ENCODE measurements at places on chromosomes 4 and X.

GRCh38 chr4:106032851-106033286, 137.6 kb downstream of the NPNT start:
- DNase-seq, result no peak

DNA sequence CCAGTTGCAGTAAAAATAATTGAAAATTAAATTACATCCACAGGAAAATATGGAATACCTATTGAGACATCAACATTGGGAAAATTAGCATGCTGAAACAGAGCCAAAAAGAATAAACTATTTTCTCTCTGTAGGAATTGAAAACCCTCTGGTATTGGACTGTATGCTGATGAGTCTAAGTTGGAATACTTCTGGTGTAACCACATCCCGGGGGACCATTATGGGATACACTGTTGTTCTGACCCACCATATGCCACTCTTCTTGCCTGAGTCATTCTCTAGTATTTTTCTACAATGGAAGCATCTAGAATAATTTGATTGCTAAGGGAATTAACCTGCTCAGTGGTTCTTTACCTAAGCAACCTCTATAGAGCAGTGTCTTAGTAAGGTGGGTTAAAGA, 640.7 kb upstream of the AGA start:
- no peak for DNase-seq

- DNase-seq, result no peak
Measured at GRCh38 chr4:40747207-40747835, 2.4 kb upstream of the NSUN7 start.

DNA sequence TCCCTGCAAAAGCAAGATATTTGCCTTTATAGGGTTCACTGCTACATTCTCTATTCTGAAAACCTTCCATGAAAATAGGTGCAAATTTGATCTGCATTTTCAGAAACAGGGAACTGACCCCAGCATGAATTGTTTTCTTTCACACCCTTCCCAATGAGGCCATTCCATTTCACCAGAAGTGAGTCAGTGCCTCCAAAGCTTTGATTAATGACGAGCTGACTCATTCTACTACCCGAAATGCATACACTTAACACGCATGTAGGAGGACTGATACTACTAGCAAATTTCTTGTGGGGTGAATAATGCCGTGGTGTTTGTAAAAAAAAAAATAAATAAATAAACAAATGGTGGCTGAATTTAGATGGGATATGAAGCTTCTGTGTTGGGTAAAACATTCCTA, 146.9 kb upstream of the FGF13 start:
- DNase-seq, result no peak

GRCh38 chr4:4302416-4302815, 12.4 kb downstream of the ZBTB49 start:
- no peak for DNase-seq

GRCh38 chr4:168537571-168537970, 40.7 kb downstream of the PALLD start:
- no peak for DNase-seq

GRCh38 chr4:14254252-14254651, 626.7 kb upstream of the BOD1L1 start:
- DNase-seq, result no peak

- no peak for DNase-seq
Measured at GRCh38 chrX:140091125-140091886, 126.0 kb upstream of the CXorf66 start.

- DNase-seq, result no peak
Measured at GRCh38 chr4:101020956-101021355, 326.4 kb downstream of the PPP3CA start.

GRCh38 chrX:131764216-131764615, 220.3 kb downstream of the OR13H1 start:
- no peak for DNase-seq

- no peak for DNase-seq
Measured at GRCh38 chr4:1674682-1675081, 9.4 kb downstream of the FAM53A start.

DNA sequence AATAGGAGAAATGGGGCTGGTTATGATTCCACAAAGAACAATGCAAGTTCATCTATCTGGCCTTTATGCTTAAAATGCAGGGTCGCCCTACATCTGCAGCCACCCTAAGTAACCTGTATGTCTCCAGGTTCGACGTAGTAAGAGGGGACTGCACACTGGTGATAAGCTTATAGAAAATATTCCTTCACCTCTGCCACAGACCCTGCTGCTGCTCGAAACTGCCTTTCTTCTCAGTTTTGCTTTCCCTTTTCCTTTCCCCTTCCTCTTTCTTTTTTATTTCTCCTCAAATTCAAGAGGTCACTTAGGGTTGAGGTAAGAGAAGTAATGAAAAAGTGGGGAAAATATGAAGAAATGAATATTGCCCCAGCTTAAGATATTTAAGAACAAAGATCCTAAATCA, 123.5 kb downstream of the DCHS2 start:
- no peak for DNase-seq

- no peak for DNase-seq
Measured at GRCh38 chr4:99947608-99948007, 1.2 kb upstream of the DNAJB14 start.

- no peak for DNase-seq
Measured at GRCh38 chr4:147076179-147076578, 130.5 kb upstream of the TTC29 start.

GRCh38 chr4:124727331-124727890, 14.9 kb upstream of the ANKRD50 start:
- DNase-seq, result no peak

- DNase-seq, result no peak
Measured at GRCh38 chrX:78522601-78523000, 136.5 kb downstream of the RTL3 start.

GRCh38 chr4:38687571-38688011, 23.6 kb downstream of the KLF3 start:
- DNase-seq, result no peak

DNA sequence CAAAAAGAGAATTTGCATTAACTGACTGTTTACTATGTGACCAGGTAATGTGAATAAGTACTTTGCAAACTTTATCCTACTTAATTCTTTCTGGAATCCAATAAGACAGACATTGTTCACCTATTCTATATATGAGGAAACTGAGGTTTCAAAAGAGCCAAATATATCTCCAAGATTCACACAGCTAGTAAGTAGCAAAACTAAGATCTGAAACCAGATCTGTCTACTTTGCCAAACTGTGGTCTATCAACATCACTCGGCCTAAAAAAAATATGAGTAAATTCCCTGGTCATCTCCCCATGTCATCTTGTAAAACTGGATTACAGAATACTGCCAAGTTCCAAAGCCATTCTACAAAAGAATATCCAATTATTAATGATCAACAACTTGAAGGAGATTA, 52.8 kb downstream of the ANAPC10 start:
- DNase-seq, result no peak

DNA sequence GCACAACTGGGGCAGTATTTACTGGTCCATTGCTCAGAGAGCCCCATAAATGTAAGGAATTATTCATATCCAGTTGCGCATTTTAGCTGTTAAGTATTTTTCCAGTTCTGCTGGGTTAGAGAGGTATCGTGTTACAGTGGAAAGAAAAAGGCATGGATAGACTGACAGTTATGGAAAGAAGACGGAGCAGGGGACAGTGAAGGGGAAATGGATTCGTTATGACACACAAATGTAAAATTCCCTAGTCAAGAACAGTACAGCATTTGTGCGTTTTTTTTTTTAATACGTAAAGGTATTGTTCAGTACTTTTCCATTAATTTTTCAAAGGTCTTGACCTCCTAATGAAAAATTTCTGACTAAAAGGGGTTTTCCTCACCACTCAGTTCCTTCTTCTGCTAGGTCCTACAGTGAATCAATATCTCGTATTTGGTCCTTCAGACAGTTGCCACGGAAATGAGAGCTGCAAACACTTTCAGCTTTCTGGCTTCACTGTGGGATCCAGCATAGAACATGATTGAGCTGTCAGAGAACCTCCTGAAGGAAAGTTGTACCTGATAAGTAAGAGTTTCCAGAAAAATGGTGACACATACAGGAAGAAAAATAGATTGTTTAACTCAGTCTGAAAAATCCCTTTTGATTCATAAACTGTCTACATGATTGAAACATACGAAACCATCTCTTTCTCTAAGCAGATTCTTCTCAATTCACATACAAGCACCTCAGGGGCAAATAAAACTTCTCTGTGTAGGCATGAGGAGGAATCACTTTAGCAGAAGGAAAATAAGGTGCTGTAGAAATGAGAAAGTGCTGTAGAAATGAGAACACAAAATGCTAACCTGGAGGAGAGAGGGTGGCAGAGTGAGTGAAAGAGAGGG, 21.8 kb upstream of the BBS12 start:
- DNase-seq, result no peak

DNA sequence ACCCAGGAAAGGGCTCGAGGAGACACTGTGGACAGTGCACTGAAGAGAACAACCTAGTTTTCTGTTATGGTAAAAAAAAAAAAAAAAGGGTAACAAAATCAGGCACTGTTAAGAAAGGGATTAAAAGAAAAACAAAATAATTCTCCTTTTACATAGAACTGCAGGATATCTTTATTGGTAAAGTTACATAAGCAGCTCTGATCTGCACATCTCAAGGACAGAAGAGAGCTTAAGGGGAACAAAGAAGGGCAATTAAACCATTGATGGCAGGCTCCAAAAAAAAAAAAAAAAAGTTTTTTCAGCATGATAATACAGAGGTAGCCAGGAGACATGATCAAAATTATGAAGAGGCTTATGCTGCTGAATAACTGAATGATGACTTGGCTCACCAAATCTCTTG, 85.0 kb downstream of the HDAC8 start:
- no peak for DNase-seq

- DNase-seq, result no peak
Measured at GRCh38 chrX:72095370-72095769, 36.3 kb downstream of the RTL5 start.

- no peak for DNase-seq
Measured at GRCh38 chr4:1866189-1866661, 5.0 kb upstream of the NSD2 start.

DNA sequence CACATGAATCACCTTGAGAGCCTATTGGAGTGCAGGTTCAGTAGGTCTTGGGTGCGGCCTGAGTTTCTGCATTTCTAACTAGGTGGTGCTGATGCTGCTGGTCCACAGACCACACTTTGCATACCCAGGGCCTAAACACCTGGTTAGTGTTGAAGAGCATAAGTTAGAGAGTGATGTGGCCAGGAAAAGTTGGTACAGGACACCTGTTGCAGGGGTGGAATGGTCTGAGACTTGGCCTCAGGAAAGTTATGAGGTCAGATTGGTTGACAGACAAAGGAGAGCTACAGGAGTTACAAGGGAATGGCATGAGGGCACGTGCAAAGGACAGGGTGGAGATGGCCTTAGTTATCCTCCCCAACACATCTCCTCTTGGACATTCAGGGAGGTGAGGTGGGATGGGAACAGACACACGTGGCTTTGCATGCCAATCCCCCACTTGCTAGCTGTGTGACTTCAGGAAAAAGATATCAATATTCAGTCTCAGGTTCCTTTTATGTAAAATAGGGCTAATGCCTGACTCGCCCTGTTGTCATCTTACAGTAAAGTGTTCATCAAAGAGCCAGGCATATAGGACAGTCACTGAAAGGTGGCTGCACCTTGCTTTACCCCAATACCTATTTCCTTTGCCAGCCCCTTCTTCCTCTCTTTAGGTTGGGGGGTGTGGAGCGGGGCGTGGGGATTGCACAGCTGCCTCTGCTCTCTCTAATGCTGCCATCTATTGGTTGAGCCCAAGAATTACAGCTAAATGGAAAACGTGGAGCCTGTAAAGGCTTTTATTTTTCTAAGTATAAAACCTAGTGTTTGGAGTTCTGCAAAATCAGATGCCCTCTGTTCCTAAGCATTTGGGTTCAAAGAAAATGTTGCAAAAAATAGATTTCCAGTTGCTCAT, 47.5 kb downstream of the ATG4A start:
- DNase-seq, result no peak

DNA sequence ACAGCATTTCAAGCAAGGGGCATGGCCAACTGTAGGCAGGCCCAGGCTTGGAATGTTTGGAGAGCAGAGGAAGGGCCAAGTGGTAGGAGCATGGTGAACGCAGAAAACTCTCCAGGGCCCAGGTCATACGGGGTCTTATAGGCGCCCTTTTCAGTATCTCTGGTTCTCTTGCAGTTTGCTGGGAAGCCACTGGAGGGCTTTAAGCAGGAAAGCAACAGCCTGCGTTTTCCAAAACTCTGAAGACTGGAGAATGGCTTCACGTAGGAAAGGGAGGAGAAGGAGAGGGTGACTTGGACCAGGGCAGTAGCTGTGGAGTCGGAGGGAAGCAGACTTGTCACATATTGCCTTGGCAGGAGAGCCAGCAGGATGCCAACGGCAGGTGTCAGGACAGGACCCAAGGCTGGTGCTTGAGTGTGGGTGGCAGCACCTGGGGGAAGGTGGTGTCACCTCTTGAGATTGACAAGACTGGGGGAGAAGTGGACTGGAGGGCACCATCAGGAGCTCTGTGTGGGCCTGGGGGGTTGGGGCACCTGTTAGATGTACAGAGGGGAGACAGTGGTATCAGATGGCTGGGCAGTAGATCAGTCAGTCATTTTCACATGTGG, 21.9 kb downstream of the TKTL1 start:
- no peak for DNase-seq

DNA sequence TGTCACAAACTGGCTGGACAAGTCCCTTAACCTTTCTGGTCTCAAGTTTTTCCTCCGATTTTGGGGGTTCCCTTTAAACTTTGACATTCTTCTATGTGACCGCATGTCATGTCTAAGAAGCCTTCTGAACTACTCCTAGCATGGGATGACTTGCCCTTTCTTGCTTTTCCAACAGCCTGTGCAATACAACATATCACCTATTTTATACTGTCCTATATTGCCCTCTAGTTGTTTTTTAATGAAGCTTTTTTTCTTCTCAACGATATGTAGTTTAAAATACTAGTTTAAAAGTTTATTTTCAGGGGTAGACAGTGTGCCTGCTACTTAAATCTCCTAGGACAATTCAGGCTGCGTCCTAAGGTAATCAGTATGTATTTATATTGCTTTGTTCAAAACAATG, 1.0 kb upstream of the IGBP1 start:
- DNase-seq, result no peak

GRCh38 chr4:155208258-155209054, at the start of gene NPY2R:
Gene NPY2R (plus strand): TSS chr4:155208636. CDS start chr4:155213940, 5,304 bp downstream.
- no peak for DNase-seq

All from D721Med (cell line).